ENCODE measurements at places on chromosomes 1 and 21.

GRCh38 chr21:38968887-38969543 is 163.3 kb downstream of the ETS2 start:
- no peak for DNase-seq

GRCh38 chr1:3064901-3065300 is 4.1 kb upstream of the PRDM16 start:
- no peak for DNase-seq

DNA sequence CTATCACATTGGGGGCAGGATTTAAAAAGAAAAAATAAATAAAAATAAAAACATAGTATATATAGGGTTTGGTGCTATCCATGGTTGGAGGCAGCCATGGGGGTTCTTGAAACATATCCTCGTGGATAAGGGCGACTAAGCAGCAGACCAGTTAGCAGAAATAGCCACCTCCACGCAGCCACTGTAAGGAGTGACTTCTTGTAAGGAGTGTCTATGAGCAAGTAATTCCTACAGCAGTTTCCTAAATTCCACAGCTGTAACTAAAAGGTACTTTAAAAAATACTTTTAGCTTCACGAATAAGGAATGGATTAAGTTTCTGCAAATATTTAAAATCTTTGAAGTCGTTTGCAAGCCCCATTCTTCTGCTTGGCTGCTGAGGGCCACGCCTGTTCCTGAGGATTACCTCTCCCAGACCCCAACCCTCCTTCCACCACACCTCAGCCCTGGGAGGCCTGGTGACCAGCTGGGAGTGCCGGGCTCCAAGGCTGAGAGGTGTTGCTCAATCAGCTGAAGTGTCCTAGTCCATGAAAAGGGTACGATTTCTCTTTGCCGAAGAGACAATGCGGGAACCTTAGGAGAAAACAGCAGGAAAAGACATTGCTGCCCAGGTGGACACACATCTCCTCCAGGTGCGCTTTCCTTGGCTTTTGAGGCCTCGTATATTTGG is 115.3 kb downstream of the ADSS2 start:
- DNase-seq = no peak

DNA sequence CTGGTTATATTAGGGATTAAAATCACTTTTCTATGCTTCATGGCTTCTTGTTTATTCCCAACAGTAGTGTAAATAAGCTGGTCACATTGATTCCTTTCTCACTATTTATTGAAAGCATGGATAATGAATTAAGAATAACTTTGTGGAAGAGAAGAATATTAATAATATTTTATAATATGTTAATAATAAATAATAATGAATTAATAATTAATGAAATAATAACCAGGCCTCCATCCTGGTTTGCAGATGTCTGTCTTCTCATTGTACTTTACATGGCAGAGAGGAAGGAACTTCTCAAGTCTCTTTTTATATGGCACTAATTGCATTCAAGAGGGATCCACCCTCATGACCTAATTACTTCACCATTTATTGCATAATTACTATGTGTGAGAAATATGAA is 473.5 kb downstream of the PTPRC start:
- no peak for DNase-seq

DNA sequence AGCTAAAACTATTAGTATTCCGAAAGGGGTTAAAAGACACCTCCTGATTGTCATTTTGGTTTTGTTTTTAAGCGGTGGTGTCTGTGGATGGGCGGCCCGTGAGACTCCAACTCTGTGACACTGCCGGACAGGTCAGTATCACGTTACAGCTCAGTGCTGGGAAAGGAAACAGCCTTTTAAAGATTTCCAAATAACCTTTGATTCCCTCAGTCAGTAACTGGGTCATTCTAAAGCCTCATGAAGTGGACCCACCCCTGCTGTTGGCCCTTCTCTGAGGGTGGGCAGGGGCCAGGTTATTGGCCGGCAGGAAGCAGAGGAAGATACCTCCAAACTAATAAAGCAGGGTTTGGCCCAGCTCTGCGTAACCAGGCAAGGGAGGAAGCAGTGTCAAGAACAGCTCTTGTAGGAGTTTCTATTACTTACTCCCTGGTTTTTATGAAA is 2.3 kb downstream of the RHOU start:
- DNase-seq = no peak

DNA sequence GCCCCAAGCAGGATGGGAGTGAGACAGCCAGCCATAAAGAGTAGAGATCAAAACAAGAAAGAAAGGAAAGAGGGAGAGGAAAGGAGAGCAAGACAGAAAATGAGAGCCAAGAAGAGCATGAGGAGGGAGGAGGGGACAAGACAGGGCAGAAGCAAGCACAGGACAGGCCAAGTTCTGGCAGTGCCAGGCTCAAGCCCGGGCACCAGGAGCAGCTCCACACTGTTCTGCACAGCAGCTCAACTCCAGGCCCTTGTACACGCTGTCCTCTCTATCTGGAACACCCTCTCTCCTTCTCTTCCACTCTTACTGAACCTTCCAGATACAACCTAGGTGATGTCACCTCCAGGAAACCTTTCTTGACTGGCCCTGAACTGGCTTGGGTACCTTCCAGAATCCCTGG is 11.7 kb downstream of the IFFO2 start:
- DNase-seq = no peak

DNA sequence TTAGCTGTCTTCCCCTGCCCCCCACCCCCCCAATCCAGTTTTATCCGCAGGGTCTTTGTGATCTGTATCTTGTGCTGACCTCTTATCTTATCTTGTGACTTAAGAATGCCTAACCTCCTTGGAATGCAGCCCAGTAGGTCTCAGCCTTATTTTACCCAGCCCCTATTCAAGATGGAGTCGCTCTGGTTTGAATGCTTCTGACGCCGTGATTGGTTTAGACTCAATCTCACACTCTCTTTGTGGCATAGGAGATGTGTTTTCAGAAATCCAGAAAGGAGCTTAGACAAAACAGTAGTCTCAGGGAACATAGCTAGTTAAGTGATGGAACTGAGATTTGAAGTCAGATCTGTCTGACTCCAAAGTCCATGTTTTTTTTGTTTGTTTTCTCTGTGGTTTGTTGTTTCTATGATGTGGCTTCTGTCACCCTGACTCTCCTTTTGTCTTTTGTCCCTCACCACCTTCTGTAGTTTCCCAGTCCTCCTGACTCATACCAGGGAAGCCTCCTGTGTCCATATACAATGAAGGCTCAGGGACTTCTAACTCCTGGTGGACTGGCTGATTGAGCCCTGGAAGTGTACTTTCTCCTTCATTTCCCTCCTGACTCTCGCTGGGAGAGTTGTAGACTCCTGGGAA is 18.1 kb upstream of the USP24 start:
- DNase-seq = no peak

All from iris pigment epithelial cell (primary cell).